Gastroesophageal sphincter (tissue), 4 donors: ENCODE measurements at places on chromosomes 7 and 10. TPM values are rescaled to one million over a fixed set of nuclear protein-coding genes. Genes with fewer than 3 reads are reported as not detected.

The SAP25 gene
- not detected for total RNA-seq

The TMEM270 gene
- not detected for total RNA-seq

The BICC1 gene
- 27.8 TPM for total RNA-seq

The VWDE gene
- not detected for total RNA-seq

The INMT gene
- 121 TPM for total RNA-seq

The LGI1 gene
- not detected for total RNA-seq

The DOCK1 gene
- total RNA-seq, result 52.4 TPM

The UNCX gene
- not detected for total RNA-seq

The HABP2 gene
- not detected for total RNA-seq

The C7orf25 gene
- 12.3 TPM for total RNA-seq

- no peak for ATAC-seq
Measured at GRCh38 chr7:77837275-77837674, 38.7 kb downstream of the PHTF2 start.

- ATAC-seq, result no peak
Measured at GRCh38 chr10:17989908-17990767, 38.4 kb downstream of the SLC39A12 start.

- ATAC-seq, result no peak
Measured at GRCh38 chr10:122142641-122143237, 128.4 kb upstream of the BTBD16 start.

- peak; percentile 31 for ATAC-seq
Measured at GRCh38 chr10:30784524-30784896, 155.0 kb upstream of the LYZL2 start.

- ATAC-seq, result no peak
Measured at GRCh38 chr10:63628526-63629362, 107.5 kb downstream of the REEP3 start.

DNA sequence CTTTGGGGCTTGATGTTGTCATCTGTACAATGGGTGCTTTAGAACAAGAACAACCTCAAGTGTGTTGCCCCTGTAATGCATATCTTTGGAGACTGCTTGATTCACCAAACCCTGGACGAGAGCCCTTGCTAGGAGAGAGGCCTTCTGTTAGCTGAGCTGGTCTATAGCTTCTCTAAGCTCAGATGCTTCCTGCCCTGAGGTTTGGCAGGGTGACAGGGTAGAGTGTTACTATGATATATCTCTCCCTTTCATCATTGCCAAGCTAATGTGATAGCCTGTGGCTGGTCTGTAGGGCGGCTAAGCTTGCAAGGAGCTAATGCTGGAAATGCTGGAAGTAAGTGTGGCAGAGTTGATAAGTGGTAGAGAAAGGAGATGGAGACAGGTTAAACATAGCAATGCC is 364.1 kb downstream of the RPS24 start:
- ATAC-seq, result no peak

DNA sequence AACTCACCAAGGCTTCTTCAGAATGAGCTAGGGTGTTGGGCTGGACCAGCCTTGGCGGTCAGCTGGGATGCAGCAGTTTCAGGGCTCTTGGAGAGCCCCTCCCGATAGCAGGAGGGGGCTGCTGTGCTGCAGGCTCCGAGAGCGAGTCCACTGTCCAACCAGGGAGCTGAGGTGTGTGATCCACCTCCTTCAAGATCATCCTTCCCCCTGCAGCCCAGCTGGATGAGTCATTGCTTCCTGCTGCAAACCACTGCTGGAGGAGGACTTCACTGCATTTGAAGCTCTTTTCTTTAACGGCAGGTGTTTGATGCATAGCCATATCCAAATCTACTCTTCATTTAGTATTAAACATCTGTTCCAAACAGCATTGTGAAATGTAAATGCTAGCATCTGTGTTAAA is 54.2 kb upstream of the EBF3 start:
- ATAC-seq, result no peak

DNA sequence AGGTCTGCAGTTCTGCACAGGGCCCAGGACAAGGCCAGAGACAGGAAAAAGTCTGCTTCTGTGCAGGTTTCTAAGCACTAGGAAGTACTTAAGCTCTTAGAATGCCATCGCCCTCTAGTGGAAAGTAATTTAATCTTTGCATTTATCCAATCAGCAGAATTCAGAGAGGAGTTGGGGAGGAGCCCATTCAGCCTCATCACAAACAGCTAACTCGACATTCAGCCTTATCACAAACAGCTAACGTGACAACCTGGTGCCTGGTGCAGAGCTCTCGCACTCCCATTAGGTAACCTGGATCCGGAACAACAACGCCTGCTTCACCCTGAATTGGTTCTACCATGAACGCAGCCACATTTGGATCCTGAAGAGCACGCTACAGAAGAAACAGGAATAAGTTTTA is 15.2 kb downstream of the OAT start:
- peak; percentile 46 for ATAC-seq

GRCh38 chr7:14069961-14070360 is 80.5 kb upstream of the ETV1 start:
- ATAC-seq, result no peak

- no peak for ATAC-seq
Measured at GRCh38 chr7:29354340-29354739, 159.8 kb downstream of the CHN2 start.

DNA sequence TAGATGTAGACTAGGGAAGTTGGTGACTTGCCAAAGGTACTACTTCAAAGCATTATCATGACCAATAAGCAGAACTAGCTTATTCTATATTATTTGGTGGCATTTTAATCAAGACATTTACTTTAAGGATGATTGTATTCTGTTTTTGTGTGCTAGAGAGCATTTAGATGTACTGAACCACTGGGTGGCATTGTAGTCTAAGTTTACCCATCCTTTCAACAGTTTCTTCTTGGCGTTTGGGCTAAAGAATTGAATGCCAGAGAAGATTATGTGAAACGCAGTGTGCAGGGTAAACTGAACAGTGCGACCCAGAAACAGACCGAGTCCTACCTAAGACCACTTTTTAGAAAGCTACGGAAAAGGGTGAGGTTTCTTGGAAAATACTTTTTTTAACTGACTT is 26.8 kb downstream of the PRPF18 start:
- ATAC-seq, result no peak

GRCh38 chr10:58700591-58700990 is 187.9 kb downstream of the BICC1 start:
- ATAC-seq, result no peak

- ATAC-seq, result no peak
Measured at GRCh38 chr10:70781461-70782051, 3.6 kb downstream of the TBATA start.

- no peak for ATAC-seq
Measured at GRCh38 chr7:42502022-42502421, 265.0 kb upstream of the GLI3 start.

DNA sequence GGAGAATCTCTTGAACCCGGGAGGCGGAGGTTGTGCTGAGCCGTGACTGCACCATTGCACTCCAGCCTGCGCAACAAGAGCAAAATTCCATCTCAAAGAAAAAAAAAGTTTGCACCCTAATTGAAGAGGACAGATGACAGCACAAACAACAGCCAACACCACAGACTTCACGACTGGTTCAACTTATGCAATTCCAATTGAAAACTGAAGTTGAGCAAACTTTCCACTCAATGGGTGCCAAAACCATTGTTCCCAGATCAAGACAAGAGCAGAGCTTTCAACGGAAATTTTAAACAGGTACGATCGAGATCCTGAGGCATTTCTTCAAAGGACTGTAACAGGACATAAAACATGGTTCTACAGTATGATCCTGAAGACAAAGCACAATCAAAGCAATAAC is 149.7 kb downstream of the KMT2E start:
- no peak for ATAC-seq

- peak; percentile 39 for ATAC-seq
Measured at GRCh38 chr10:69439350-69439739, 11.9 kb upstream of the TSPAN15 start.

DNA sequence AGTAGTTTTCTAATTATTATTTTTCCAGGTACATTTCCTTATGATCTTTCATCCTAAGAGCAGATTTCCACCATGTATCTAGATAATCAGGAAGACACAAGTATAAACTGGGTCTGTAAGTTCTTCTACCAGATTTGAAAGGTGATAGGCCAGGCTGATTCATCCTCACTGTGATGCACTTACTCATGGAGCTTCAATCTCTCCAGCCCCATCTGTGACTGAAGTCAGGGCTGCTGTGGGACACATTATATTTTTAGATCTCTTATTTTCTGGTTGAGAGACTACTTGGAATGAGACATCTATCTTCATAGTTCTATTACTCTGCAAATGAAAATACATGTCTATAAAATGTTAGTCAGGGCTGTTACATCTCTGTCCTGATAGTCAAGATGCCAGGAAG is 85.5 kb upstream of the SLC25A13 start:
- no peak for ATAC-seq

- ATAC-seq, result no peak
Measured at GRCh38 chr7:85054306-85054705, 132.6 kb downstream of the SEMA3D start.

- ATAC-seq, result no peak
Measured at GRCh38 chr7:130458257-130458656, 17.4 kb upstream of the CEP41 start.

DNA sequence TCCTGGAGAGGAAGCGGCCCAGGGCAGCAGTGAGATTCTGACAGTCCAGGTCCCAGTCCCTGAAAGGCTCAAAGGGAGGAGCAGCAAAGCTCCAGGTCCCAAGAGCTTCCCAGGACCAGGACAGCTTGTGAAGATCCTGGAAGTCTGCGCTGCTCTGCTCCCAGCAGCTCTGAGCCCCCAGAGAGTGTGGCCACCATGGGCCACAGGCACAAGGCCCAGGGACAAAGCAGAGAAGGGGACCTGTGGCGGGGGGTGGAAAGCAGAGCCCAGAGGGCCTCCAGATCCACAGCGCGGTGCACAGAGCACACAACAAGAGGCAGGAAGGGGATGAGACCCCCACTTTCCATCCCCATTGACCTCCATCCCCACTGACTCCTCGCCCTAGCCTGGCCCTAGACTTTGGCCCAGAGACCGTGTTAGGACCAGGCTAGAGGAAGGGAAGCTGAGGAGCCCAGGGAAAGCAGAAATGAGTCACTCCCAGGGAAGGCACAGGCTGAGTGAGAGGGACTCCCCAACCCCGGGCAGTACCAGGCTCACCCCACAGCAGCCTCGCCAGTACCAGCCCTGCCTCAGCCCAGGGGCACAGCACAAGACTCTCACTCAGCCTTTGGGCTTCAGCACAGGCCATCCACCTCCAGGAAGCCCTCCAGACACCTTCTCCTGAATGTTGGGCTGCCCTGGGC is 75.5 kb downstream of the GRID1 start:
- ATAC-seq, result no peak

GRCh38 chr10:2985729-2986232 is 81.6 kb upstream of the PFKP start:
- ATAC-seq, result no peak

DNA sequence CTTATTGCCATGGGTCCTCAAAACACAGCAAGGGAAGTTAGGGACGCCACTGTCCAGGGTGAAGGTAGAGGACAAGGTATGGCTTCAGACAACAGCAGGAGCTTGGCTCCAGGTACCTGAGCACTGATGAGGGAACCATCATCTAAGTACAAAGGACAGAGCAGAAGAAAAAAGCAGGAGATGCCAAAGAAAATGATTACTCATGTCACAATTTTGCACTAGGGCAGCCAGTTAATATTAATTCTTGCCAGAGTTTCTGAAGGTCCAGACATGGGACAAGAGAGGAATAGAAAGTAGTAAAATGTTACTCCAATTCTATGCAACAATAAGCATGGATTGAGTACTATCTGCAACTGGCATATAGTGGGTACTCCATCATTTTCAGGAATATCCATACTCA is 14.1 kb downstream of the PTN start:
- ATAC-seq, result no peak

DNA sequence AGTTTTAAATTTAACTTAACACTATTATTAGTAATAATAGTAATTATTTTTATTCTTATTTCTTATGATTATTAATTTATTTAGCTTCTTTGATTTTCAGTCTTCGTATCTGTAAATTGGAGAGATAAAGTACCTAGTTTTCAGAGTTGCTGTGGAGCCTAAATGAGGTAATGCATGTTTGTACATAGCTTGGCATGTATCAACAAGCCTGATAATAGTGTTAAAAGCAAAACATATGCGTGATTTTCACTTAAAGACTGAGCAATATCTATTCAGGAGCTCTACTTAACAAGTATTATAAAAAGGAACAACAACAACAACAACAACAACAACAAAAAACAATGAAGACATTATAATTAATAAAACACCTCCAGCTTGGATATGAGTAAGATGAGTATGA is 12.4 kb downstream of the CALCR start:
- no peak for ATAC-seq

DNA sequence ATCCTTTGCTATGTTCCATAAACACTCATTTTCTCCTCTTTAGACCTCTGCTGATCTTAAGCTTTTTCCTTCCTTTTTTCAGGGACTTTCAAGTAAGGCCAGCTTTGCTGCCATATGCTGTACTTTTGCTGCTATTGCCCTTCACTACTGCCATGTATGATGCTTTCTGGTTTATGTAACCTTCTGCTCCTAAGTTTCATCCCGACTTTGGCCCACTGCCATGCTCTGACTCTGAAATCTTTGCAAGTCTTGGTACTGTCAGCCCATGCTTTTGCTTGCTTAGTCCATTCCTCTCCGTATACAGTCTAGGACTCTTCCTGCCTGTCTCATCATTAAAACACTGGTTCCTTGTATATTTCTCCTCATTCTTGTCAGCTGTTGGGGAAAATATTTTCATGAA is 152.4 kb downstream of the RNF133 start:
- no peak for ATAC-seq

DNA sequence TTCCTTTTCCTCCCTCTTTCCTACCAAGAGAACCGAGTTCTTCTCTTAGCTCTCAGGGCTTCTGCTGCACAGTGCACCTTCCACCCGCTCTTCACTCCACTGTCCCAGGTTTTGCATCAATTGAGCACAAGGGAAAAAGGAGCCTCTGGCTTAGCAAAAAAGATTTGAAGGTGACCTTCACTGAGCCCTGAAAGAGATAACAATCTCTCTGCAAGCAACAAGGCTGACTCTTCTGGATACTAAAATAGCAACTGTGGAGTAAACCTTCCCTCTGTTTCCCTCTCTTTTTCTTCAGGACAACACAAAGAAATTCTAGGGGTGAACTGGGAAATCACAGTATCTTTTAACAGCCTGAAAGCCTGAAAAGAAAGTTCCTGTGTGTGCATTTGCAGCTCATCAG is 354.7 kb upstream of the PODXL start:
- ATAC-seq, result no peak

- ATAC-seq, result no peak
Measured at GRCh38 chr7:46192271-46192670, 271.2 kb upstream of the IGFBP3 start.
